Prostate gland (tissue), 2 donors: ENCODE measurements at places on chromosomes 3 and 15.

DNA sequence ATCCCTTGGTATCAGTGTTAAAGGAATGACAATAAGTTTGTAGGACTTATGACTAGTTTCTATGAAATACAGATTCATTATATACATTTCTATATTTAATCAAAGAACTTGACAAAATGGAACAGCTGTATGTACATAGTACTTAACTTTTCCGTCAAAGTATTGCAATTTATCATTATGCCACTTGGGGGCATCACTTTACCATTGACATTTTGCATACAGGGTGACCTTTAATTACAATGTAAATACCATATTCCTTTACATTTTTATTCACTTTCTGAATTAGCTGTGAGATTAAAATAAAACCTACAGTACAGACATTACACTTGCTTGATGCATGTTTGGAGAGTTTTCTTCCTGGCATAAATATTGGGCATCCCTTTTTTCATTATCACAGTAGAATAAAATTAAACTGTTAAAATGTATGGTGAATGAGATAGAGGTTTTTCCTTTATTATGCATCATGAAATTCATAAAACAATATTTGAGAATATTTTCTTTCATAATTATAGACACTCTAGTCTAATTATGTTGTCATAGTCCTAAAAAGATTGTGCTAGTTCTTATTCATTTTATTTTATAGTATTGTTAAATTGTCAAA is 6.9 kb downstream of the NEK11 start:
- DNase-seq: no peak
- H3K27me3 ChIP-seq: no peaks in the 10 kb centered on the region
- no peak overlapping the region for H3K27ac ChIP-seq
- H3K4me3 ChIP-seq: no peak overlapping the region
- H3K36me3 ChIP-seq: no peaks in the 10 kb centered on the region

- H3K27me3 ChIP-seq: no peaks in the 10 kb centered on the region
- no peak for DNase-seq
- no peaks in the 10 kb centered on the region for H3K4me1 ChIP-seq
- no peak overlapping the region for H3K27ac ChIP-seq
- H3K4me3 ChIP-seq: no peak overlapping the region
- H3K36me3 ChIP-seq: no peaks in the 10 kb centered on the region
Measured at GRCh38 chr3:141081141-141081795, 30.1 kb downstream of the SPSB4 start.

DNA sequence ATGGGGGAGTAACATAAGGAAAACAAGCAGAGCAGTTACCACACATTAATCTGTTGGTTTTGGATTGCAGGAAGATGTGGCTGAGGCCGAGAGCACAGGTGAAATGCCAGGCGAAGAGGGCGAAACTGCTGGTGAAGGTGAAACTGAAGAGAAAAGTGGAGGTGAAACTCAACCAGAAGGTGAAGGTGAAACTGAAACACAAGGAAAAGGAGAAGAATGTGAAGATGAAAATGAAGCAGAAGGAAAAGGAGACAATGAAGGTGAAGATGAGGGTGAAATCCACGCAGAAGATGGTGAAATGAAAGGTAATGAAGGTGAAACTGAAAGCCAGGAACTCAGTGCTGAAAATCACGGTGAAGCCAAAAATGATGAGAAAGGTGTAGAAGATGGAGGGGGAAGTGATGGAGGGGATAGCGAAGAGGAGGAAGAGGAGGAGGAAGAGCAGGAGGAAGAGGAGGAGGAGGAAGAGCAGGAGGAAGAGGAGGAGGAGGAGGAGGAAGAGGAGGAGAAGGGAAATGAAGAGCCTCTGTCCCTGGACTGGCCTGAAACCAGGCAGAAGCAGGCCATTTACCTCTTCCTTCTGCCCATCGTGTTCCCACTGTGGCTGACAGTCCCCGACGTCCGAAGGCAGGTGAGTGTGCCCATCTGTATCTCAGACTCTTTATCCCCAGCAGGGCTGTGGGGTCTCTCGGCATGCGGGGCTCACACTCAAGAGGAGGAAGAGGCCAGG is 28.7 kb downstream of the SLC24A1 start:
- no peak for DNase-seq
- no peaks in the 10 kb centered on the region for H3K27me3 ChIP-seq
- H3K4me3 ChIP-seq: no peak overlapping the region
- no peaks in the 10 kb centered on the region for H3K36me3 ChIP-seq

- H3K4me3 ChIP-seq: no peak overlapping the region
- DNase-seq: no peak
- no peak overlapping the region for H3K27ac ChIP-seq
- no peaks in the 10 kb centered on the region for H3K27me3 ChIP-seq
Measured at GRCh38 chr3:4754180-4755086, 224.8 kb upstream of the BHLHE40 start.

- H3K36me3 ChIP-seq: no peaks in the 10 kb centered on the region
- DNase-seq: peak; percentile 67
- H3K4me1 ChIP-seq: peaks cover 23% of the 10 kb centered on the region
- peak overlapping the region; percentile 74 for H3K27ac ChIP-seq
- H3K27me3 ChIP-seq: no peaks in the 10 kb centered on the region
Measured at GRCh38 chr3:9352917-9353752, 9.7 kb upstream of the THUMPD3 start.

DNA sequence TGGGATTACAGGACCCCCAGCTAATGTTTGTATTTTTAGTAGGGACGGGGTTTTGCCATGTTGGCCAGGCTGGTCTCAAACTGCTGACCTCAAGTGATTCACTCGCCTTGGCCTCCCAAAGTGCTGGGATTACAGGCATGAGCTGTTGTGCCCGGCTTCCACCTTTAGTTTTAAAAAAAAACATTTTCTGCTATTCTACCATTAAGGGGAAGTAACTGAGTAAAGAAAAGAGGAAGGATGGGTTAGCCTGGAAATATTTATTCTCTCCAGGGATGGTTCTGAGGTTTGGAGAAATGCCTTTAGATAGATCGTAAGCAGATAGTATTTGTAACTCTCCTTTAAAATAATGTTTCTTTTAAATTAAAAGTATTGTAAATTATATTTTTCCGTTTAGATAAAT is 3.1 kb downstream of the AP4E1 start:
- H3K27me3 ChIP-seq: no peaks in the 10 kb centered on the region
- H3K36me3 ChIP-seq: no peaks in the 10 kb centered on the region
- no peak for DNase-seq
- H3K4me3 ChIP-seq: no peak overlapping the region

GRCh38 chr3:151067158-151067557 is 18.3 kb upstream of the MED12L start:
- no peak overlapping the region for H3K27ac ChIP-seq
- no peak overlapping the region for H3K4me3 ChIP-seq
- DNase-seq: no peak
- H3K27me3 ChIP-seq: no peaks in the 10 kb centered on the region
- no peaks in the 10 kb centered on the region for H3K4me1 ChIP-seq

DNA sequence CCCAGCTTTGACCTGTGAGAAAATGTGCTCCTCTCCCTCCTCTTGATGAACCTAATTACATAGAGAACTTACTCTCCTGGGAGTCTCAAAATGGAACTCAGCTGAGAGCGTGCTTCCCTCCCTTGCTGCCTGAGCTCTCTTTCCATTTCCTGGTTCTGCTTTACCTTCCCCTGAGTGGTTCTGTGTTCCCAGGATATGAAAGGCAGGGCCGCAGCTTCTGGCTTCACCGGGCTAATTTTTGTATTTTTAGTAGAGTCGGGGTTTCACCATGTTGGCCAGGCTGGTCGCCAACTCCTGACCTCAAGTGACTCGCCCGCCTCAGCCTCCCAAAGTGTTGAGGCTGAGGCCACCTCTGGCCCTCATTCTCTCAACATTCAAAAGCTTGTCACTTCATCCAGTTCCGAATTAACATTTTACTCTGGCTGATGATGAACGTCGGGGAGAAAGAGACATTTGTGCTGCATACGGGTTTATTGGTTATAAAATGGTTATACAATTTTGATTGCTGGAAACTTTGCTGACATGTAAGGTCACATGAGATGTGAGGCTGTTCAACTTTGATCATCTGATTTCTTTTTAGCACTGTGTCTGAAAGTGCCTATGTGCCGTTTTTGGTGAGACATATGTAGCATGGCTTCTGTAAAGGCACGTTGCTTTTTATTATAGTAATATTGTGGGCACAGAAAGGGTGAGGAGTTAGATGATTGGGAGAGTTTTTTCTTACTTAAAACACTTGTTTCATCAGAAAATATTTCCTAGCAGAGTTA is 6.6 kb downstream of the PLS1 start:
- H3K36me3 ChIP-seq: no peaks in the 10 kb centered on the region
- DNase-seq: no peak
- H3K4me1 ChIP-seq: no peaks in the 10 kb centered on the region
- no peak overlapping the region for H3K4me3 ChIP-seq
- no peak overlapping the region for H3K27ac ChIP-seq

- no peaks in the 10 kb centered on the region for H3K27me3 ChIP-seq
- H3K4me1 ChIP-seq: no peaks in the 10 kb centered on the region
- H3K4me3 ChIP-seq: no peak overlapping the region
Measured at GRCh38 chr3:128999102-128999501, 2.0 kb upstream of the EFCC1 start.

DNA sequence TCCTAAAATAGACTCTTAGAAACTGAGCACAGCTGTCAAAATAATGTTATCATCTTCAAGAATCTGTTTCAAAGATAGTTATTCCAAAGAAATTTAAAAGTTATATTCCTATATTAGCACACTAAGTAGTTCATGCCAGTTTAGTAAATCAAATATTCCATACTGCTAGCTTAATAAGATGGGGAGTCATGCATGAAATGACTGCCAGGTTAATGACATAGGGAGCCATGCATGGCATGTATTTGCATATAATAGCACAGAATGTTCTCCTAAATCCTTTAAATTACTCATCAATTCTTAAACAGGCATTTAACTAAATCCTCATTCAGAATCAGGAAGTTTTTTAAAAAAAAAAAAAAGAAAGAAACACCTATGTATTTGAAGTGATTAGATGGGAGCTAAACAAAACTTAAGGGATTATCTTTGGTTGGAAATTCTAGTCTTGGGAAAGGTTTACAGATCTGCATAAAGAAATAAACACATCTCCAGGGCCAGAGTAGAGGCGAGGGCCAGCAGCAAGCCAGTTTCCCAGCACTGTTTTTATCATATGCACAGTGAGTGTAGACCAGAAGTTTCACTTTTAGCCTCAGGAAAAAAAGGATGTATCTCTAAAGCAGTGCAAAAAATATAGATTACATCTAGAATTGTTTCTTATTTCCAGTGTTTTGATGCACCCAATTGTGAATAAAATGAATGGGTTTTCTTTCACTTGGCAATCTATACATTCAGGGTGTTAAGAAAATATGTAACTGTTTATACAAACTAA is 366.4 kb upstream of the AGTR1 start:
- no peak overlapping the region for H3K27ac ChIP-seq
- no peaks in the 10 kb centered on the region for H3K27me3 ChIP-seq
- no peaks in the 10 kb centered on the region for H3K4me1 ChIP-seq
- no peak overlapping the region for H3K4me3 ChIP-seq
- no peak for DNase-seq

- no peak for DNase-seq
- H3K36me3 ChIP-seq: no peaks in the 10 kb centered on the region
- no peak overlapping the region for H3K4me3 ChIP-seq
Measured at GRCh38 chr15:38193496-38193895, 59.1 kb upstream of the SPRED1 start.

DNA sequence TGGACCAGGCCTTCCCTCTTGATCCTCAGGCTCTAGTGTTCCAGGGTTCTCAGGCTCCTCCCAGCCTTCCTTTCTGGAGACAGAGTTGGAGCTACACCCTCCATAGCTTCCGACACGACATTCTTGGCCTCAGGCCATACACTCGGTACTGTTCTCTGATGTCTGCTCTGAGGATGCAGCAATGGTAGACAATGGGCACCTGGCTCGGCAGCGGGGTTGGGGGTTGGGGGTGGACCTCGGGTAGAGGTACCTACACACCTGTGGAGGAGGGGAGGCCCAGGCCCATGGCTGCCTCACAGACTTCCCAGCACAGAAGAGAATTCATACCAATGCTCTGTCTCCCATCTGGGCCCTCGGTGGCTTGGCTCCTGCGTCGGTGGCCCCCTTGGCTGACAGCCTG is 21.4 kb downstream of the CCDC13 start:
- H3K27ac ChIP-seq: no peak overlapping the region
- no peaks in the 10 kb centered on the region for H3K36me3 ChIP-seq
- H3K4me3 ChIP-seq: no peak overlapping the region
- peaks cover 5% of the 10 kb centered on the region for H3K4me1 ChIP-seq
- no peak for DNase-seq
- no peaks in the 10 kb centered on the region for H3K27me3 ChIP-seq

DNA sequence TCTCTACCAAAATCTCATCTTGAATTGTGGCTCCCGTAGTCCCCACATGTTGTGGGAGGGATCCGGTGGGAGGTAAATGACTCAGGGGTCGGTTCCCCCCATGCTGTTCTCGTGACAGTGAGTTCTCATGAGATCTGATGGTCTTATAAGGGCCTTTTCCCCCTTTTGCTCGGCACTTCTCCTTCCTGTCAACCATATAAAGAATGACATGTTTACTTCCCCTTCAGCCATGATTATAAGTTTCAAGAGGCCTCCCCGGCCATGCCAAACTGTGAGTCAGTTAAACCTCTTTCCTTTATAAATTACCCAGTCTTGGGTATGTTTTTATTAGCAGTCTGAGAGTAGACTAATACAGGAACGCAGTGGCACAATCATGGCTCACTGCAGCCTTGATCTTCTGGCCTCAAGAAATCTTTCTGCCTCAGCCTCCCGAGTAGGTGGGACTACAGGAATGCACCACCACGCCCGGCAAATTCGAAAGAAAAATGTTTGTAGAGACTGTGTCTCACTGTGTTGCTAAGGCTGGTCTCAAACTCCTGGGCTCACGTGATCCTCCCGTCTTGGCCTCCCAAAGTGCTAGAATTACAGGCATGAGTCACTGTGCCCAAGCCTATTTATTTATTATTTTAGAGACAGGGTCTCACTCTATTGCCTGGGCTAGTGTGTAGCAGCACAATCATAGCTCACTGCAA is 101.0 kb downstream of the ATP10A start:
- no peaks in the 10 kb centered on the region for H3K27me3 ChIP-seq
- no peaks in the 10 kb centered on the region for H3K36me3 ChIP-seq
- no peak overlapping the region for H3K4me3 ChIP-seq
- no peaks in the 10 kb centered on the region for H3K4me1 ChIP-seq
- no peak overlapping the region for H3K27ac ChIP-seq

DNA sequence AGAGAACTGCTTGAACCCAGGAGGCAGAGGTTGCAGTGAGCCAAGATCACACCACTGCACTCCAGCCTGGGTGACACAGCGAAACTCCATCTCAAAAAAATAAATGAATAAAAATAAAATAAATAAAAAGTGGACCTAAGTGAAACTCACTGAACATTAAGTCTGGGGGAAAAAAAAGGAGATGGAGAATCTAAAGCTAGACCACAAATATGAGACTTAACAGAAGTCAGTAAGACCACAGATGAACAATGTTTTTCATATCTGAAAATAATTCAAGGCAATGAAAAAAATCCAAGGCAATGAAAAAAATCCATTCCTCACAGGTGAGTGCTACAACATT is 18.6 kb downstream of the ANXA2 start:
- peak overlapping the region; percentile 38 for H3K27ac ChIP-seq
- no peak for DNase-seq
- peaks cover 26% of the 10 kb centered on the region for H3K4me1 ChIP-seq
- H3K27me3 ChIP-seq: no peaks in the 10 kb centered on the region
- H3K4me3 ChIP-seq: no peak overlapping the region

GRCh38 chr3:50177346-50177745 is 14.1 kb upstream of the GNAT1 start:
- no peaks in the 10 kb centered on the region for H3K4me1 ChIP-seq
- H3K27ac ChIP-seq: no peak overlapping the region
- DNase-seq: no peak
- no peaks in the 10 kb centered on the region for H3K36me3 ChIP-seq
